ENCODE measurements at places on chromosomes 5 and 9. TPM values are rescaled to one million over a fixed set of nuclear protein-coding genes. Genes with fewer than 3 reads are reported as not detected.

DNA sequence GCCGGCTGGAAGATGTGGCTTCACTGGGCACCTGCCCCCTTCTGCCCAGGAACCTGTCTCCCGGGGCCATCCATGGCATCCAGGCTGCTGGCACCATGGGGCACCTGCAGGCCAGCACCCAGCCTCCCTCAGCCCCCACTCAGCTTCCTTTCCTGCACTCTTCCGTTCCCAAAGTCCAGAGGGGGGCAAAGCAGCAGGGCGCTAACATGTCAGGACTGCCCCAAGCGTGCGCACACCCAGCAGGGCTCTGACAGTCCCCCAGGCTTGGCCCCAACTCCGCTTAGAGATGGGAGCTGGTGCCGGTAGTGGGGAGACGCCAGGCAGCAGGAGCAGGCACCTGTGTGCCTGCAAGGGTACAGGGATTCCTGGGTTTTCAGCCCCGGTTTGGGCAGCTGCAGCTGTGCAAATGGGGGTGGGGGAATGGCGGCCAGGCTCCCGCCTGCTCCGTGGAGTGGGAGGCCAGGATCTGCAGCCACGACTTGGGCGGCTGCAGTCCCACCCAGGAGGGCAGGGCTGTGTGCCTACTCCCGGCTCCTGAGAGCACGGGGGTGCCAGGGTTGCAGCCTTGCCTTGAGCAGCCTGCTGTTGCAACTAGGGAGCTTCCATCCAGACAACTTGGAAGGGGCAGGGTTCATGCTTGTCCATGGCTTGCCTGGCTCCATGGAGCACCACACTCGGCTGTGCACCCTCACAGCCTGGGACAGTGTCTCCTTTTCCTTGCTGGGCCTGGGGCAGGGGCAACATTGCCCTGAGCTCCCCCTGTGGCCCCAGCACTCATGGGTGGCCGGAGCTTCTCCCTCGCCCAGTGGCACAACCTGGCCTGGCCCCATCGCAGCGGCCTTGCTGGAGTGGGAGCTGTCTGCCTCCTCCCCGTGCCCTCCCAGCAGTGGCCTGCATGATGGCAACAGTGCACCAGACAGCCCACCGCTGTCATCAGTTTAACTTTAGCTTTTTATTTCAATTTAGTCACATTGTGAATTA, 561.1 kb downstream of the MTRR start:
- DNase-seq: no peak

DNA sequence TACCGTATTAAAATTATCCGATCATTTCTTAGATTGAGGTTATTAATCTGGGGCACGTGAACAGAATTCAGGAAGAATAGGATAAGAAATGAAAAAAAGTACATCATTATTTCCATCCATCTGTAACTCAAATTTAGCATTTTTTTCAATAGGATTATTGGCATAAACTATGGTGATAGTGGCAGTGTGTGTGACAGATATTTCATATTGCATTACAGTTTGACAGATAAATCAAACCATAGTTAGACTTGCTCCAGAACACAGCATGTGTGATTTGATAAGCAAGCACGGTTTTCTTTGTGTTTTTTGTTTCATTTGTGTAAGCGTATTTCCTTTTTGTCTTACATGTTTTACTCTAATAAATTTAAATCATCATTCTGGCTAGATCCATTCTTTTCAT, 155.0 kb downstream of the CDH9 start:
- DNase-seq: no peak

- no peak for DNase-seq
Observed at GRCh38 chr9:105103776-105104175, 140.7 kb upstream of the SLC44A1 start.

GRCh38 chr9:84481636-84482218, 141.2 kb upstream of the SLC28A3 start:
- DNase-seq: no peak

GRCh38 chr9:84174486-84174885, 166.1 kb downstream of the SLC28A3 start:
- DNase-seq: no peak

DAPK1 gene
- total RNA-seq: 94.7 TPM

RASEF gene
- total RNA-seq: not detected

Data from GM12878 (cell line).